ENCODE measurements at places on chromosomes 6 and 20.
A peak's percentile ranks its signal among the peaks of the same experiment; 100 is the strongest.

DNA sequence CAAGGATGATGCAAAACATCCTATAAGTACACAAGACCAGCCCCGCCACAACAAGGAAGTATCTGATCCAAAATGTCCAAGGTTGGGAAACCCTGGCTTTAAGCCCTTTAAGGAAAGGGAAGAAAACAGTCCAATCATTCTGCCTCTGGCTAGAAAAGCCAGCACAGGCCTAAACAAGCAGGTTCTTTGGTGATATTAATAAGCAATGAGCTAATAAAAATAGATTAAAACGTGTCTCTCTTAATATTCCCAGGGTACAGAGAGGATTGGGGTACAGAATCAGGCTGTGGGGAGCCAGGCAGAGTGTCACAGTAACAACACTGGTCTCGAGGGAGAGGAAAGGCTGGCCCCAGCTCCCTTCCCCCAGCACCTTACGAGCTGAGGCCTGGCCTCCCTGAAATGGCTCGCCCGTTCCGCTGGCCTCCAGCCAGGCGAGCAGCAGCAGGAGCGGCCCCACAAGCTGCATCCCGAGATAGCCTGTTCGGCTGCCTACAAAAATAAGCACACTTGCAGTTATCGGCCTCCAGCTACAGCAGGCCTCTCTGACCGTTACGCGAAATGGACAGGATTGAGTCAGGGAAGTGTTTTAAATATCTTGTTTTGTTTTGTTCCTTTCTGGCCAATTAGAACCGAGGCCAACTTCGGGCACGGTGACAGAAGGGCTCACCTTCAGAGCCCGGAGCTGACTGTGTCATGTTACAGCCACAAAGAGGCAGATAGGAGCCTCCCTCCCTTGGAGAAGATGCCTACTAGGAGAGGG, 4.0 kb upstream of the ZMYND8 start:
- no peaks in the 10 kb centered on the region for H3K27me3 ChIP-seq
- peak overlapping the region; percentile 100 for H3K27ac ChIP-seq
- H3K36me3 ChIP-seq = no peaks in the 10 kb centered on the region
- peak overlapping the region; percentile 66 for H3K4me3 ChIP-seq
- H3K4me1 ChIP-seq = peaks cover 16% of the 10 kb centered on the region

DNA sequence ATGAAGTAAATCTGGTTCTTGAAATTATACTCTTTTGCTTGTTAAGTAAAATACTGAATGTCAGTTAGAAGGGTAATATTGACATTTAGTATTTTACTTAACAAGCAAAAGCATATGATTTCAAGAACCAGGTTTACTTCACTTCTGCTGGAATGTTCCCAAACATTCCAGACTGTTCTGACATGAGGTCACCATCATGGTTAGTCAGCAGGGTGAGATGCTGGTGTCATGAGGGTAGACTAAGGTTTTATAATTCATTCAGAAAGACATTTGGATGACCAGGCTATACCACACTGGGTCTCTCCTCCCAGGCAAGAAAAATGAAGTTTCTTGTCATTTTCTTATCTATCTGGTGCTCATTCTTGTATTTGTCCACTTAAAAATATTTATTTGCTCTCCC, 414.4 kb upstream of the MMS22L start:
- no peak overlapping the region for H3K4me3 ChIP-seq
- H3K4me1 ChIP-seq = no peaks in the 10 kb centered on the region
- no peaks in the 10 kb centered on the region for H3K27me3 ChIP-seq
- DNase-seq = no peak
- no peaks in the 10 kb centered on the region for H3K36me3 ChIP-seq

GRCh38 chr6:109241199-109241598, 141.1 kb downstream of the CD164 start:
- peaks cover 46% of the 10 kb centered on the region for H3K4me1 ChIP-seq
- H3K27me3 ChIP-seq = no peaks in the 10 kb centered on the region
- no peak overlapping the region for H3K27ac ChIP-seq
- H3K4me3 ChIP-seq = no peak overlapping the region

DNA sequence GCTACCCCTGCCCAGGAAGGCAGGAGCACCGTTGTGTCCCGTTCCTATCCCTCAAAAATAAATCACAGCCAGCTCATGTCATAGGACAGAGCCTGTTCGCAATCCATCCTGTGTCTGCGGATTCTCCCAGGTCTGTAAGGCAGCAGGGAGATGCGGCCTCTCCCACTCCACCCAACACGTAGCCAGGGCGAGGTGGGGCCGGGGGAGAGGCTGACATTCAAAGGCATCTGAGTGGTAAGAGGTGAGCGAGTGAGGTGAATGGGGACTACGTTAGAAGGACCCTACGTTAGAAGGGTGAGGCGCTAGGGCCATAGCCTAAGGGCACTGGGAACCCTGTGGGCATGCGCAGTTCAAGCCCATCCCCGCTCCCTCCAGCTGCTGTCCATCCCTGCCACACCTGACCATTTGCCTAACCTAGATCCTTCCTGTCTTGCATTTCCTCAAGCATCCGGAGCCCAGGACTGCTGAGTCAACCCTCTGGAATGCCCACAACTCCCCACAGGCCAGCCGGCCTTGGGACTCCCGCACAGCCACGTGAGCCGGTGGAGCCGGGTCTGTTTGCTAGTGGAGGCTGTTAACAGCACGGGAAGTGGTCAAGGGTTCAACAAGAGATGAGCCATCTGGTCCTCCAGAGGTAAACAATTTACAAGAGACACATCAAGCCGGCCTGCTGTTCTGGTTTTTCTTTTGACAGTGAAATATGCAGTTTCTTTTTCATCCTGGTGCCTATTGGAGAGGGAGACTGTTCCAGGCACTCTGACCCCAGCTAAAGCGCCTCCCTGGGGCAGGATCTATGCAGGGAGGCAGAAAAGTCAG, 45.9 kb downstream of the RIPOR3 start:
- H3K4me3 ChIP-seq = peak overlapping the region; percentile 15
- peak; percentile 51 for DNase-seq
- H3K27ac ChIP-seq = peak overlapping the region; percentile 71
- H3K27me3 ChIP-seq = no peaks in the 10 kb centered on the region
- H3K4me1 ChIP-seq = peaks cover 38% of the 10 kb centered on the region

GRCh38 chr6:2845880-2846208, 4.2 kb upstream of the SERPINB1 start:
- H3K36me3 ChIP-seq = no peaks in the 10 kb centered on the region
- no peaks in the 10 kb centered on the region for H3K27me3 ChIP-seq
- peaks cover 34% of the 10 kb centered on the region for H3K4me1 ChIP-seq
- no peak overlapping the region for H3K4me3 ChIP-seq
- no peak for DNase-seq

- no peak overlapping the region for H3K4me3 ChIP-seq
- H3K36me3 ChIP-seq = no peaks in the 10 kb centered on the region
- H3K4me1 ChIP-seq = peaks cover 19% of the 10 kb centered on the region
- peak overlapping the region; percentile 24 for H3K27ac ChIP-seq
These were observed 326.7 kb upstream of the MAN1A1 start for GRCh38 chr6:119676230-119676629.

- DNase-seq = peak; percentile 14
- peaks cover 7% of the 10 kb centered on the region for H3K36me3 ChIP-seq
- peaks cover 17% of the 10 kb centered on the region for H3K27me3 ChIP-seq
- H3K4me3 ChIP-seq = no peak overlapping the region
These were observed 45.9 kb upstream of the RALY start for GRCh38 chr20:33947709-33948295.

GRCh38 chr20:57618091-57618763, 2.0 kb downstream of the ZBP1 start:
- no peak for DNase-seq
- H3K36me3 ChIP-seq = no peaks in the 10 kb centered on the region
- no peak overlapping the region for H3K27ac ChIP-seq
- peaks cover 54% of the 10 kb centered on the region for H3K27me3 ChIP-seq
- H3K4me1 ChIP-seq = peaks cover 8% of the 10 kb centered on the region
- H3K4me3 ChIP-seq = no peak overlapping the region

- no peak for DNase-seq
- H3K36me3 ChIP-seq = no peaks in the 10 kb centered on the region
- H3K4me1 ChIP-seq = peaks cover 7% of the 10 kb centered on the region
- peaks cover 9% of the 10 kb centered on the region for H3K27me3 ChIP-seq
These were observed 81.8 kb upstream of the GPR6 start for GRCh38 chr6:109896341-109896740.

- peak overlapping the region; percentile 86 for H3K27ac ChIP-seq
- H3K4me1 ChIP-seq = peaks cover 8% of the 10 kb centered on the region
- H3K27me3 ChIP-seq = no peaks in the 10 kb centered on the region
- no peak for DNase-seq
These were observed 117.6 kb downstream of the TRDN start for GRCh38 chr6:123519189-123519505.

DNA sequence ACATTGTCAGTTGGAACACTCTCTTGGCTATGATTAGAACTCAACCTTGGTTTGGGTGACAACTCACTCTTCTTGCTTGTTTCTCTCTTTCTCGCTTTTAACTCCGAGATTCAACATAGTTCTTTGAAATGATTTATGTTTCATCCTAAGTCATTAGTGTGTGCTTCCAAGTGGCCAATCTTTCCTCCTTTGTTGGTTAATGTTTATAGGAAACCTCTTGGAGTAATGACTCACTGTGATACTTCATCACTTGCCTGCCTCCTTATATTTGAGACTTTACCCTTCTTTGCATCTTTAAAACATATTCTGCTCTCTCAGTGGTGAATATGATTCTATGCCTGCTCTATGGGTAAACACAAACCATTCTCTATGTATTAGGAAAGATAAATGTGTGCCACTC, 279.7 kb upstream of the FLRT3 start:
- H3K27me3 ChIP-seq = peaks cover 2% of the 10 kb centered on the region
- no peak for DNase-seq
- H3K27ac ChIP-seq = no peak overlapping the region
- H3K36me3 ChIP-seq = no peaks in the 10 kb centered on the region

GRCh38 chr20:33163856-33164762, 3.9 kb upstream of the BPIFA2 start:
- no peak overlapping the region for H3K27ac ChIP-seq
- H3K36me3 ChIP-seq = no peaks in the 10 kb centered on the region
- H3K4me3 ChIP-seq = no peak overlapping the region
- no peaks in the 10 kb centered on the region for H3K4me1 ChIP-seq
- peaks cover 27% of the 10 kb centered on the region for H3K27me3 ChIP-seq
- DNase-seq = no peak

GRCh38 chr20:63360850-63361518, at the start of gene CHRNA4:
CHRNA4 (minus strand) TSS chr20:63361349; CDS start chr20:63361165, 184 bp downstream.
- H3K4me3 ChIP-seq = no peak within 1 kb of the TSS
- peaks cover 53% of the 10 kb centered on the region for H3K27me3 ChIP-seq
- H3K4me1 ChIP-seq = peaks cover 30% of the 10 kb centered on the region
- H3K27ac ChIP-seq = no peak within 1 kb of the TSS
- DNase-seq = peak; percentile 43

- DNase-seq = no peak
- peak overlapping the region; percentile 79 for H3K27ac ChIP-seq
- no peaks in the 10 kb centered on the region for H3K27me3 ChIP-seq
- H3K36me3 ChIP-seq = peaks cover 50% of the 10 kb centered on the region
- H3K4me1 ChIP-seq = peaks cover 17% of the 10 kb centered on the region
These were observed 15.7 kb downstream of the SASH1 start for GRCh38 chr6:148358196-148358785.

DNA sequence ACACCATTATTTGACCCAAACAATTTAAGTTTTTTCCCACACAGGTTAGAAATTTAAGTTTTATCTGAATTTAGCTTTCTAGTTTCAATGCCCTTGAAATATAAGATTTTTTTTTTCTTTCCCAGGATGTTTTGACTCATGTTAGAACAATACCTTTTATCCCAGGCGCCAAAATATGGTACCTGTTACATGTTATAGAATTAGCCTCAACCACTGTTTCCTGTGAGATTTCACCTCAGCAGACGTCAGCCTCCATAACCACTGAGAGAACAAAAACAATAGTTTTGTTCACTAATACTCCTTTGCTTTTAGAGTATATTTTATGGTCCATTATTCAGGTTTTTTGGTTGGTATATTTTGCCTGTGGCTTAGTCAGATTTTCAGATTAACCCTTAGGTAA, 302.9 kb downstream of the CDKAL1 start:
- no peak for DNase-seq
- no peak overlapping the region for H3K27ac ChIP-seq
- no peaks in the 10 kb centered on the region for H3K36me3 ChIP-seq
- no peaks in the 10 kb centered on the region for H3K27me3 ChIP-seq
- no peak overlapping the region for H3K4me3 ChIP-seq

GRCh38 chr6:3426927-3427686, 29.7 kb downstream of the SLC22A23 start:
- no peak for DNase-seq
- peaks cover 15% of the 10 kb centered on the region for H3K27me3 ChIP-seq
- no peak overlapping the region for H3K4me3 ChIP-seq
- H3K36me3 ChIP-seq = peaks cover 4% of the 10 kb centered on the region
- H3K27ac ChIP-seq = peak overlapping the region; percentile 58
- H3K4me1 ChIP-seq = peaks cover 78% of the 10 kb centered on the region

DNA sequence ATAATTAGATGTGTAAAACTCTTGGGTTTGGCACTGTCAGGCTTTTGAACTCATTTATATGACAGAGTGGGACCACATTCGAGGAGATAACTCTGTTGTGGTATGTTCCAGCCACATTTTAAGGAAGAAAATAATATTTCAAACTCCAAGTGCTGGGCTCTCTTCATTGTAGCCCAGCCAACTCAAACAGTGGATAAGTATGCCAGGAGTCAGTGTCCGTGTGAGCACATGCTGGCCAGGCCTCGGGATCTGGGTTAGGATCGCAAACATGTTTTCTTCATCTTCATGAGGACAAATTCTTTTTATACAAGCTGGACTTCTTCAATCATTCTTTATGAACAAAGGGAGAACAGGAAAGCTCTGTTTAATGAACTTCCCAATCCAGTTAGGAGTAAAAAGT, 497.5 kb downstream of the MAFB start:
- no peak for DNase-seq
- H3K27me3 ChIP-seq = peaks cover 4% of the 10 kb centered on the region
- no peak overlapping the region for H3K27ac ChIP-seq
- H3K4me3 ChIP-seq = no peak overlapping the region
- H3K4me1 ChIP-seq = no peaks in the 10 kb centered on the region

DNA sequence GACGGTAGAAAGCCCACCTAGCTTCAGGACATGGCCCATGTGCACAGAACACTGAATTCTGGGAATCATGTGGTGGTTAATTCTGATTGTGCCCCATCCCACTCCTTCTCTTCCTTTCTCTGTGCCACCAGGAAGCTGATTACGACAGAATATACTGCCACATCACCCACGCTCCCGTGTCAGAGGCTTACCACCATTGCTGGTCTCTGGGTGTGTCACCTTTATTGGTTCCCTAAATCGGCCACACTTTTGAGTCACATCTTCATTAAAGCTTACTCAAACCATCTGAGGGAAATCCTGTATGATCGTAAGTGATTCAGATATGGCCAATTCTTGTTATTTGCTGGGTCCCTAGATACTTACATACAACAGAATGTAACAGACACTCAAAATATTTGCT, 3.1 kb downstream of the TRMT6 start:
- no peak for DNase-seq
- H3K27ac ChIP-seq = no peak overlapping the region
- no peaks in the 10 kb centered on the region for H3K27me3 ChIP-seq
- peaks cover 22% of the 10 kb centered on the region for H3K36me3 ChIP-seq

DNA sequence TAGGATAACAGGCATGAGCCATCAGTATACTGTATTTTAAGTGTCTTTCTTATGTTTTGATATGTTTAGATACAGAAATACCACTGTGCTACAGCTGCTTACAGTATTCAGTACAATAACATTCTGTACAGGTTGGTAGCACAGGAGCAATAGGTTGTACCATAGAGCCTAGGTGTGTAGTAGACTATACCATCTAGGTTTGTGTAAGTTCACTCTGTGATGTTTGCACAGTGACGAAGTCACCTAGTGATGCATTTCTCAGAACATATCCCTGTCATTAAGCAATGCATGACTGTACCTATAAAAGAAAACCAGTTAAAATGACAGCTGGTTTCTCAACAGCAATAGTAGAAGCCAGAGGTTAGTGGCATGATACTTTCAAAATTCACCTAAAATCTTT, 3.0 kb upstream of the ZBTB24 start:
- H3K36me3 ChIP-seq = peaks cover 12% of the 10 kb centered on the region
- no peak for DNase-seq
- no peak overlapping the region for H3K4me3 ChIP-seq
- H3K27me3 ChIP-seq = peaks cover 36% of the 10 kb centered on the region
- no peak overlapping the region for H3K27ac ChIP-seq
- H3K4me1 ChIP-seq = peaks cover 26% of the 10 kb centered on the region
